AG10803 (cell line): ENCODE measurements at places on chromosomes 16 and 17.

GRCh38 chr16:4944333-4945281, 7.7 kb upstream of the PPL start:
- peak; percentile 96 for DNase-seq

GRCh38 chr16:29845656-29846055, 17.4 kb downstream of the CDIPT start:
- DNase-seq, result no peak

GRCh38 chr16:46973996-46974324, 486 bp upstream of the DNAJA2 start:
- DNase-seq, result no peak

DNA sequence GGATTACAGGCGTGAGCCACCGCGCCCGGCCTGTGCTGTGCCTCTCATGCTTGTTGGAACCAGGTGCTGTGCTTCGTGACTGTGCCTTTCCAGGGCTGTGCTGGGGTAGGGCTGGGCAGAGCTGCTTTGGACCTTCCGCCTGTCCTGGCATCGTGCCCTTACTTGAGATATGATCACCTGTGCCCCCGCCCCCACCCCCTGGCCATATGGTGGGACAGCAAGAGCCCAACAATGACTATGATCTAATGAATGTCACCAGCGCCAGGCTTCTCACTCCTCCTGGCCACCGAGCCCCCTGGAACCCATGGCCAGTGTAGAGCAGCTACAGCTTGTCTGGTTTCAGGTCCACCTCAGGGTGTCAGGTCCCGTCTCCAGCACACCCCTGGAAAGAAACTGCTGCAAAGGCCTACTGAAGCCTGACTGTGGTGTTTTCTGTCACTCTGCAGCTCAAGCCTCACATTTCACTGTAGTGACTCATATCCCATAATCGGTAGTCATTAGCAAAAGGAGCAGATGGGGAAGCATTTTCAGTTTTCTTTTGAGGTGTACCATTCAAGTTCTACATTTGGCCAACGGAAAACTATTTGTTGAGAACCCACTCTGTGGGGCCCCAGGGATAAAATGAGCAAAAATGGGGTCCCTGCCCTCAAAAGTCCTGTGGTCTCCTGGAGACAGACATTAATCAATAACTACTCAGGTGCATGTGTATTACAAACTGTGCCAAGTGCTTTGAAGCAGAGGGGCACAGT, 22.1 kb downstream of the FCSK start:
- DNase-seq, result peak; percentile 77

GRCh38 chr17:72943826-72944689, 148.4 kb downstream of the SLC39A11 start:
- DNase-seq, result no peak
